ENCODE measurements at places on chromosomes 16 and 17.

GRCh38 chr17:57518587-57519581 lies 226.2 kb downstream of the CCDC182 start:
- DNase-seq: no peak

DNA sequence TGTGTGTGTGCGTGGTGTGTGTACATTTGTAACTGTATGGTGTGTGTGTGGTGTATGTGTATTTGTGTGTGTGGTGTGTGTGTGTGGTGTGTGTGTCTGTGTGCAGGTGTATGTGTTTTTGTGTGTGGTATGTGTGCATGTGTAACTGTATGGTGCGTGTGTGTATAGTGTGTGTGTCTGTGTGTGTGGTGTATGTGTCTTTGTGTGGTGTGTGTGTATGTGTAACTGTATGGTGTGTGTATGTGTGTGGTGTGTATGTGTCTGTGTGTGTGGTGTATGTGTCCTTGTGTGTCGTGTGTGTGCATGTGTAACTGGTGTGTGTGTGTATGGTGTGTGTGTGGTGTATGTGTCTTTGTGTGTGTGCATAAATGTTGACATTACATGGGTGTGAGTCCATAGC lies 163.7 kb upstream of the PLCG2 start:
- DNase-seq: no peak

DNA sequence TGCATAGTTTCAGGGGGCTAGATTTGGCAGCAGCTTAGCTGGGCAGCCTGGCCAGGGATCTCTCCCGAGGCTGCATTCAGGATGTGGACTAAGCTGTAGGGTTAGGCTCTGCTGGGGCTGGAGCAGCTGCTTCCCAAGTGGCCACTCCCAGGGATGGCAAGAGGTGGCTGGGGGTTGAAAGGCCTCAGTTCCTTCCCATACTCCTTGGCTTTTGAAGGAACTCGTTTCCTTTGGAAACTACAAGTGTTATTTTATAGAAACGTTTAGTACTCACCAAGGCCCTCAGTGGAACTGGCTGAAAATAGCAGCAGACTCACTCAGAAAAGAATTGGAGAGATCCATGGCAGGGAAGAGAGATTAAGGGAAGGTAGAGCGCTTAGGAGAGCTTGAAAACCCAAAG lies 76.4 kb downstream of the WWP2 start:
- DNase-seq: no peak

- no peak for DNase-seq
Measured at GRCh38 chr16:677316-678190, 2.1 kb downstream of the RHBDL1 start.

- no peak for DNase-seq
Measured at GRCh38 chr17:49971199-49971847, 2.3 kb downstream of the DLX4 start.
